Pancreas (tissue), 10 donors: ENCODE measurements at places on chromosomes 6 and 20. TPM values are rescaled to one million over a fixed set of nuclear protein-coding genes. Genes with fewer than 3 reads are reported as not detected.

The SEMG1 gene
- total RNA-seq, result not detected

The MLIP gene
- 1.4 TPM for total RNA-seq

The NKX2-4 gene
- total RNA-seq, result not detected

The HDGFL1 gene
- not detected for total RNA-seq

The SYCP2L gene
- 1.3 TPM for total RNA-seq

The EIF2S2 gene
- 25.4 TPM for total RNA-seq

The ELOVL2 gene
- 1.7 TPM for total RNA-seq

The BMP2 gene
- total RNA-seq, result 6.0 TPM

The AKAP7 gene
- 23.0 TPM for total RNA-seq

The SLA2 gene
- total RNA-seq, result 0.13 TPM

The SUMO4 gene
- 0.28 TPM for total RNA-seq
